Activated CD4-positive, alpha-beta T cell treated with anti-CD3 and anti-CD28 coated beads, Interleukin-2, amount 50 U/mL, for 4 hours (primary cell): ENCODE measurements at places on chromosomes 1 and 21.

DNA sequence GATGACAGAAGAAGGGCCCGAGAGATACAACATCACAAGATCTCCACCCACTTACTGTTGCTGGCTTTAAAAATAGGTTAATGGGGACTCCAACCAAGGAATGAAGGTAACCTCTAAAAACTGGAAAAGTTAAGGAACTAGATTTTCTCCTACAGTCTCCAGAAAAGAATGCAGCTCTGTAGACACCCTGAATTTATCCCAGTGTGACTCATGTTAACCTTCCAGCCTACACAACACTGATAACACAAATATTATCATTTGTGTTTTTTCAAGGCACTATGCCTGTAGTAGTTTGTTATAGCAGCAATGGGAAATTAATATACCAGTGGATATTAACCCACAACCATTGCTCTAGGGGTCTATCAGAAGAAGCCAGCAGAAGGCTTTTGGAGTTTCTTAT is 730.7 kb upstream of the ZP4 start:
- DNase-seq, result no peak

- DNase-seq, result no peak
These were observed 12.1 kb downstream of the PLXNA2 start for GRCh38 chr1:208231881-208232661.

- DNase-seq, result no peak
These were observed 147.2 kb downstream of the CHD1L start for GRCh38 chr1:147389532-147390184.

DNA sequence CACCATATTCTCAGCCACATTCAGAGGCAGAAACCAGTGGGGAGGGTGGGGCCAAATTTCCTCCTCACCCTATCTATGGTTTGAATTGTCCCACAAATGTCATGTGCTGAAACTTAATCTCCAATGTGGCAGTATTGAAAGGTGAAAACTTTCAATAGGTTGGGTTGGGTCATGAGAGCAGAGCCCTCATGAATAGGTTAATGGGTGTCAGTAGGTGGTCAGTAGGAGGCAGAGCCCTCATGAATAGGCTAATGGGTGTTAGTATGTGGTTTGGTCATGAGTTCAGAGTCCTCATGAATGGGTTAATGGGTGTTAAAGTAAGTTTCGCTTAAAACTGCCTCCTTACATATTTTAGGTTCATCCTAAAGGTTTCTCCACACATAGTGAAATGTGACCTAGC is 170.0 kb downstream of the FCRL5 start:
- no peak for DNase-seq

GRCh38 chr1:151457911-151458801 is 1.1 kb downstream of the POGZ start:
- DNase-seq, result peak; percentile 65

DNA sequence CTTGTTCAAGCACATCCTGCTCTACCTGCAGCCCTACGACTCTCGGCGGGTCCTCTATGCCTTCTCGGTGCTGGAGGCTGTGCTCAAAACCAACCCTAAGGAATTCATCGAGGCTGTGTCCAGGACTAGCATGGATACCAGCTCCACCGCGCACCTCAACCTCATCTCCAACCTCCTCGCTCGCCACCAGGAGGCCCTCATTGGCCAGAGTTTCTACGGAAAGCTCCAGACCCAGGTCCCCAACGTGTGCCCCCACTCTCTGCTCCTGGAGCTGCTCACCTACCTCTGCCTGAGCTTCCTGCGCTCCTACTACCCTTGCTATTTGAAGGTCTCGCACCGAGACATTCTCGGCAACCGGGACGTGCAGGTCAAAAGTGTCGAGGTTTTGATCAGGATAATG is 74.3 kb upstream of the MORC3 start:
- no peak for DNase-seq
